Epithelial cell of proximal tubule (primary cell): ENCODE measurements at places on chromosomes 4 and X. TPM values are rescaled to one million over a fixed set of nuclear protein-coding genes. Genes with fewer than 3 reads are reported as not detected.
A peak's percentile ranks its signal among the peaks of the same experiment; 100 is the strongest.

Gene FMR1NB
- not detected in 2 replicates for total RNA-seq

- DNase-seq: no peak
Measured at GRCh38 chrX:19368576-19368975, 24.8 kb downstream of the PDHA1 start.

- DNase-seq: no peak
Measured at GRCh38 chrX:15233416-15234015, 36.4 kb downstream of the ASB9 start.

Gene ZCCHC12
- 0.14 and 0.46 TPM in 2 replicates for total RNA-seq

Gene GAGE1
- total RNA-seq: not detected in 2 replicates

Gene IL1RAPL2
- total RNA-seq: not detected in 2 replicates

GRCh38 chr4:120659616-120660170 lies 262.8 kb downstream of the PRDM5 start:
- no peak for DNase-seq

- no peak for DNase-seq
Measured at GRCh38 chr4:95536650-95537049, 12.1 kb downstream of the UNC5C start.

DNA sequence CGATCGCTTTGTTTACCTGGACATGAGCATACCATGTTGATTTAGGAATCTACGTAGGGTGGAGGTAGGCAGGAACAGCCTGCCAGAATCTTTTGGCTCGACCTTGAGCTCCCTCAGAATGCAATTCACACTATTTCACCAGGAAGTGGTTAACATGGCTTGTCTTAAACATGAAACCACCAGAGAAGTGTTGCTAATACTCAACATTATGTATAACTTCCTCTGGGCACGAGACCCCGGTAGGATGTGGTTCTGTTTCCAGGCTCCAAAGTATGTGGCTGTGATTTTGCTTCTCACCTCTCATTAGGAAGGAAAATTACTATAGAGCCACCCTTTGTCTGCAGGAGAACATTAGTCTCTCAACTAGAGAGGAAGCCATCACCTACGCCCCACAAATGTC lies 59.0 kb upstream of the VCX3B start:
- DNase-seq: no peak

DNA sequence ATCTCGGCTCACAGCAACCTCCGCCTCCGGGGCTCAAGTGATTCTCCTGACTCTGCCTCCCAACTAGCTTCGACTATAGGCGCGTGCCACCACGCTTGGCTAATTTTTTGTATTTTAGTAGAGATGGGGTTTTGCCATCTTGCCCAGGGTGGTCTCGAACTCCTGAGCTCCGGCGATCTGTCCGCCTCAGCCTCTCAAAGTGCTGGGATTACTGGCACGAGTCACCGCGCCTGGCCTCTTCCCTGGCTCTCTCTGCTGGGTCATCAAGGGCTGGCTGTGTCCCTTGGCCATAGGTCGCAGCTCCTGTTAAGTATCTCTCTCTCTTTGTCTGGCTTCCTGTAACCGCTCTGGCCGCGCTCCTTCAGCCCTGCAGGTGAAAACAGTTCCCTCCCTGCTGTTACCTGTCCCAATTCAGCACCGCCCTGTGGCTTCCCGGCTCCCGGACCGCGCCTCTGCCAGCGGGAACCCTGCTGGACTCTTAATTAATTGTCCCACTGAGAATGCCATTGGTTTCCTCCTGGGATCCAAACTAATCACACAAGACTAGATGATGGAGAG lies 1.3 kb upstream of the RGS12 start:
- no peak for DNase-seq

DNA sequence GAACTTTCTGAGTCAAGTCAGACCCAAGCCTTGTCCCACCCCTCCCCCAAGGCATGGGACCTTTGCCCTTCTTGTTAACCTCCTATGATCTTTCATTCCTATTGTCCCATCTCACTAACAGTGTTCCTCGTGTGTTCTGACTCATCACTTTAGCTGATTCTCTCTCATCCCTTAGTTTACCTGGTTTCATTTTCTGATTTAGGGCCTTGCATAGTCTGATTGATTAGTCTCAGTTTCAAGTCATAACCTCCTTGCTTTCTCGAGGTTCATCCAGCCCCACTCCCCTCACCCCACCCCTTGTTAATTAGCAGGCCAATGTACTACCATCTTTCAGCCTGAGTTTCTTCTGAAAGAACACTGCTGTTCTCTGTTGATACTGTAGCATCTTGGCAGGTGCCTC lies 517.4 kb downstream of the RPA4 start:
- DNase-seq: peak; percentile 39

Gene USP17L19
- not detected in 2 replicates for total RNA-seq

Gene FRAS1
- 7.0 and 9.1 TPM in 2 replicates for total RNA-seq

GRCh38 chr4:37757761-37758160 lies 68.7 kb upstream of the PGM2 start:
- DNase-seq: no peak

- no peak for DNase-seq
Measured at GRCh38 chrX:134764202-134764785, 106.0 kb upstream of the PLAC1 start.

DNA sequence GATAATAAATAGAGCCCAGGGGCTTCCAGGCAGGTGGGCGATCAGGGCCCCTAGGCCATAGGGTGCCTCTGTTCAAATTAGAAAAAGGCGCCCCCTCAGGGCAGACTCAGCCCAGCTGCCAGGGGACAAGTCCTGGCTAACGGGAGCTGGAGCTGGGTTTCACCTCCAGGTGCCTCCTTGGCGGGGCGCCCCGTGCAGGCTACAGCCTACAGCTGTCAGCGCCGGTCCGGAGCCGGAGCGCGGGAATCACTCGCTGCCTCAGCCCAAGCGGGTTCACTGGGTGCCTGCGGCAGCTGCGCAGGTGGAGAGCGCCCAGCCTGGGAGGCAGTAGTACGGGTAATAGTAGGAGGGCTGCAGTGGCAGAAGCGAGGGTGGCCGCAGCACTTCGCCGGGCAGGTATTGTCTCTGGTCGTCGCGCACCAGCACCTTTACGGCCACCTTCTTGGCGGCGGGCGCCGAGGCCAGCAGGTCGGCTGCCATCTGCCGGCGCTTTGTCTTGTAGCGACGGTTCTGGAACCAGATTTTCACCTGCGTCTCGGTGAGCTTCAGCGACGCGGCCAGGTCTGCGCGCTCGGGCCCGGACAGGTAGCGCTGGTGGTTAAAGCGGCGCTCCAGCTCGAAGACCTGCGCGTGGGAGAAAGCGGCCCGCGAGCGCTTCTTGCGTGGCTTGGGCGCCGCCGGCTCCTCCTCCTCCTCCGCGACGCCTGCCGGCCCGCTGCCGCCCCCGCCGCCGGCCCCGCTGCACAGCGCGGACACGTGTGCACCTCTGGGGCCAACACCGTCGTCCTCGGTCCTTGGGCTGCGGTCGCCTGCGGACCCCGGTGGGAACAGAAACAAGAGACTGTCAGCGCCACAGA lies 2.4 kb downstream of the NKX3-2 start:
- no peak for DNase-seq

GRCh38 chr4:156473151-156473550 lies 498.4 kb downstream of the PDGFC start:
- DNase-seq: no peak

Gene HSPA4L
- 10.6 and 12.6 TPM in 2 replicates for total RNA-seq

GRCh38 chr4:77734928-77735327 lies 84.2 kb downstream of the CNOT6L start:
- peak; percentile 68 for DNase-seq

Gene RBM46
- 0.40 and 0.43 TPM in 2 replicates for total RNA-seq

- peak; percentile 77 for DNase-seq
Measured at GRCh38 chr4:105620640-105621323, 68.4 kb downstream of the ARHGEF38 start.

Gene SLC9B1
- total RNA-seq: 0.43 and 1.1 TPM in 2 replicates

Gene SMIM31
- total RNA-seq: not detected in 2 replicates

DNA sequence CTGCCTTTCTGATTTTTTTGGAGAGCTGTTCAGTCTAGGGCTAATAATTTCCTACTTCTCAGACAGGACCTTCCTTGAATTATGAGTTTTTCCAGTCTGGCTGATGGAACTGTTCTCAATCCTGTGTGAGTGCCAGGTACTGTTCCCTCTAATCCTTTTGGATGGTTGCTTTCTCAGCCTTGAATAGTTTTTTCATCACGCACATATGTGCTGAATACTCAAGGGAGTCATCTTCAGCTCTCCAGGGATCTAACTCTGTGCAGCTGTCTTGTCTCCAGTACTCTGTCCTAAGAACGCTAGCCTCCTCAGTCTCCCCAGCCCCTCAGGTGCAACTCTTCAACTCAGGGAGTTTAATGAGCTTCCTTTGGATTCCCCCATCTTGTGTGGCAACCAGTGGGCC lies 93.2 kb downstream of the GASK1B start:
- DNase-seq: no peak

- no peak for DNase-seq
Measured at GRCh38 chrX:25084446-25084845, 68.7 kb upstream of the ARX start.

DNA sequence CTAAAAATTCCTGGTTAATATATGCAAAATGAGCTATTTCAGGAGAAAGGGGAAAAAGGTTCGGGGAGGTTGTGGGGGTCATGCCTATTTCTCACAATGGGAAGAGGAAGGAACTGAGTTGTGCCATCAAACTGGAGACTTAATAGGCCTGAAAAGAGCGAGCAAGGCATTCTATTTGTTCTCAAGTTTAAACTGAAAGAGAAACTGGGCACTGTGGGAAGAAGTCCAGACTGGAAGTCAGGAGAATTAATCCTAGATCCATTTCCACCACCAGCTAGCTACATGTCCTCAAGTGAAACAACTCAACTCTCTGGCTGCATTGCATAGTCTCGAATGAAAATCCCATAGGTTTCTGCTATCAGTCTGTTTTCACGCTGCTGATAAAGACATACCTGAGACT lies 50.6 kb downstream of the PPARGC1A start:
- no peak for DNase-seq

- DNase-seq: no peak
Measured at GRCh38 chr4:182429896-182430295, 186.7 kb downstream of the TENM3 start.

Gene UBE2K
- 26.1 and 32.7 TPM in 2 replicates for total RNA-seq

GRCh38 chr4:105061136-105061696 lies 85.5 kb upstream of the TET2 start:
- DNase-seq: peak; percentile 61

Gene XAGE2
- total RNA-seq: not detected in 2 replicates

DNA sequence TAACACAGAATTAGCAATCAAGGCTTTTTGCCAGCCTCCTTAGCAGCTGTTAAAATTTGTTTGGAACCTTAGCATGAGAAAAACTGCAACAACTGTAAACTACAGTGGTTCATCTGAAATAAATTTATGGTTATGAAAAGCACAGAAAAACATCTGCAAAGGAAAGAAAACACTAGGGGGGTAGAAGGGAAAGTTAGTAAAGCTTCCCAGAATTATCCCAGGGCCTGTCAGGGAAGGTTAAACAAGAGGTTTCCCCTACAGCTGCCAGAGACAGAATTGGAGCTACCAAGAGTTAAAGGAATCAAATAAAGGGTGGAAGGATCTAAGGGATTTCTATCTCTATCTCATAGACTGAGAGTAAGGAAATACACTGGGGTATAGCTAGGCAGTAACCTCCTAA lies 234.7 kb upstream of the DIAPH2 start:
- no peak for DNase-seq

Gene IGFBP7
- 609 and 1,471 TPM in 2 replicates for total RNA-seq

- DNase-seq: no peak
Measured at GRCh38 chr4:150104404-150105027, 26.3 kb downstream of the DCLK2 start.

DNA sequence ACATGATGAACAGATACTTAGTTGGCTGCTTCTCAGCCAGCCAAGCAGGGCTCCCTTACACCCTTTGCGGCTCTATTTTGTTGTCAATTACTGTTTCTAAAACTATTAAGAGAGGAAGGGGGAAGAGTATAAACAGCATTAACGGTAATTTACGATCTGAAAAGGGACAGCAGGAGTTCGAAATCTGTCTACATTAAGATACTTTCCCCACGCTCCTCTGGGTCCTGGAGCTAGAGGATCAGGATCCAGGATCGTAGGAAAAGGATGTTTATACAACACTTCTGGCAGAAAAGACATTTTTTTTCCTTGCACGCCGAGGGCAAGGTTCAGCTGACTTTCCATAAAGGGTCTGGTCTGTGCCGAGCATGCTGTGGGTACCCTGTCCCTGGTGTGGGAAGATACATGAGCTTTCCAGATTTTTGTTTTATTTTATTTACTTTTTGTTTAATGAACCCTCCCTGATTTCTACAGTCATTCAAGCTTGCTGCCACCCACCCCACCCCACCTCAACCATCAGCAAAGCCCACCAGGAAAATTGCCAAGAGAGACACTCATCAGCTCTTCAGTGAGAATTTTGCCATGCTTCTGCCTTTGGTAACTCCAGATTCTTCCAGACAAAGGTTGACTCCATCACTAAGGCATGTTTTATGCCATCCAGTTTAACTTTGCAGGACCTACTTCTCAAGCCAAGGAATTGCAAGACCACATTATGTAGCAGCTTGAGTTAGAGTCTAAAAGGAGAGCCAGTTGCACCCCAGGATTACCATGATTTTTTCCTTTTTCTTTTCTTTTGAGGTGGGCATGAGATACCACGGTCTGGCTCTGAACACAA lies 188.1 kb downstream of the QDPR start:
- no peak for DNase-seq

- no peak for DNase-seq
Measured at GRCh38 chr4:41613386-41613785, 75.4 kb downstream of the LIMCH1 start.

DNA sequence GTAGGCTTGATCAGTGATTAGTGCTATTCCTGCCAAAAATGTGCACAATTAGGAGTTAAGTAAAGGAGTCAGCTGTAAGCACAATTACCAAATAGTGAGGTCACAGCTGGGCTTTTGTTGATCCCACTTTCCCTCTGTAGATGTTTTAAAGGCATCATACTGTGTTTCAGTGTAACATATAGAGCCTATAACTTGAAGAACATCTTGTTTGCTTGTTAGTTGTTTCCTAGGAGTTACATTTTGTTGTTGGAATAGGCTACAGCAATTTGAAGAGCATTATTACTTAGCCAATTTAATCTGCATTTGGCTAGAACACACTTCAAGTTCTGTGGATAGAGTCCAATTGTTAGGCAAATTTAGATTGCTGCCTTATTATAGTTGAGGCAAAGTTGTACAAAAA lies 210.7 kb upstream of the MAD2L1 start:
- DNase-seq: no peak

GRCh38 chrX:9767375-9767774 lies 1.7 kb upstream of the GPR143 start:
- DNase-seq: no peak

GRCh38 chrX:111411557-111411956 lies 435 bp downstream of the DCX start:
- DNase-seq: no peak

DNA sequence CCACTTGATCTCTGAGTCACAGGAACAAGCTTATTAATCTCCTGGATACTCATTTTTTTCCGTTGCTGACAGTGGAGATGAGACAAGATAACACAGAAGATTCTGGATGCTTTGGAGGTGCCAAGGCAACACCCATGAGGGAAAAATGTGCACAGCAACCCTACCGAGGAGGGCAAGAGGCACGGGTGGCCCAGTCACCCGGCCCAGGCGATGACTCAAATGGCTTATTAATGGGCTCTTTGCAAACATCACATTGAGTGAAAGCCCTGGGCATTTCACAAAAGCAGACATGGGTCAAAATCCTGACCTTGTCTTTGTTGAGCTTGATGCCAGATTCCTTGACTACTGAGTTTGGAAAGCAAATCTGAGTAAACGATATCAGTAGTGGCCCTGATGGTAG lies 315.1 kb downstream of the STK32B start:
- DNase-seq: no peak
